CD4-positive, alpha-beta T cell treated with Interleukin-12 subunit alpha and Interleukin-12 subunit beta, for 1 hour (primary cell): ENCODE measurements at places on chromosomes 13 and 19.

DNA sequence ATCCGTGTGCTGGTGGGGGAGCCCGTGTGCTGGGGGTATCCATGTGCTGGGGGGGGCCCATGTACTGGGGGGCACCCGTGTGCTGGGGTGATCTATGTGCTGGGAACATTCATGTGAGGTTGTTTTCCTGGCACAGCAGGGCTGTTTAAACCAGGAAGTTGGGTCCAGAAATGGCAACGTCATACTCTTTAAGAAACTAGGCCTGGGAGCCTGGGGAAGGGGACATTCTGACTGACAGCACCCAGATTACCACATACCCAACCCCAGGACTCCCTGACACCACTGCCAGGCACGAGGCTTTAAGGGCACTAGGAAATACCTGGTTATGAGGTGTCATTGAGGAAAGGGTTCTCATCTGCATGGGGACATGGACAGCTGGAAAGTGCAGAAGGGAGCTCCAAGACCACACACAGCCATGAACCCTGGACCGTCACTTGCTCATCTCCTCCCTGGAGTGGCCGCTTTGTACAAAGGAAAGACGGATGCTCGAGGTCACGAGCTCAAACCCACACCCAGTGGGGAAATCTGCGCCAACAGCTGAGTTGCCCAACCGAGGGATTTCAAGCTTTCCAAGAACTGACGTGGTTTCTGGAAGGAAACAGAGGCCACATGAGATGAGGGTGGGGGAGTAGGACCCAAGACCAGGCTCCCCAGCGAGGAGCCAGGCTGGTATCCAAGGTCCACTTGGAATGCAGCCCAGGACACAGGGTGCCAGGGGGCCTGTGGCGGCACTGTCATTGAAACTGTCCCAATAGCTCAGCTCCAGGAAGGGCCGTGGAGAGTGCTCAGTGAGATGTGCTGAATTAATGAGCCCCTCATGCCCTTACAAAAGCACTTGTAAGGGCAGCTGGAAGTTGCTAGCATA is 40.9 kb downstream of the RAB20 start:
- DNase-seq = no peak

- no peak for DNase-seq
These were observed 238.0 kb downstream of the GGACT start for GRCh38 chr13:100350601-100351000.

GRCh38 chr13:113762538-113762937 is 3.5 kb downstream of the TMEM255B start:
- no peak for DNase-seq

DNA sequence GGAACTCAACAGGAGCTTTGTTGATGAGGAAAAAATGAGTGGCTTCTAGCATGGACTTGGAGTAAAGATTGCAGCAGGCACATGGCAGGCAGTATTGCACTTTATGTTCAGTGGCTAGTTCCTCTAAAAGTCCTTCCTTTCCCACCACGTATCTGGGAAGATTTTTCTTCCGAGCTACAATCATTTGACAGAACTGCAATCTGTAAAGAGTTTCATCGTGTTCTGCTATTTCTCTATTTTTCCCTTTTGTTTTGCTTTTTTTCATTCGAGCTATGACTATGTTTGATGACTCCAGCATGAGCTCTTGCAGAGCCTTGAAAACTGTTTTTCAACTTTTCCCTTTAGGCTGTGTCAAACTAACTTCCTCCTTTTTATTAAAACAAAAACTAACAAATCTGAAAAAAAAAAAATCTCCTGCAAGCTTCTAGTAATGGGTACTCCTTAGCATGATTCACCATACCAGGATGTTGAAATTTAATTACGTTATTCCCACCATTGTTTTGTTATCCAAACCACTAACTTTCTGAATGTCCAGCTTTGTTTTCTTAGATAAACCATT is 12.3 kb downstream of the CLDN10 start:
- no peak for DNase-seq

- DNase-seq = peak; percentile 71
These were observed at the start of gene GNA15 for GRCh38 chr19:3135961-3136683. Gene GNA15, plus strand, starts transcription at chr19:3136033. Its CDS starts 418 bp downstream, at chr19:3136451.

- DNase-seq = no peak
These were observed 30.4 kb downstream of the WDR87 start for GRCh38 chr19:37876032-37876431.

DNA sequence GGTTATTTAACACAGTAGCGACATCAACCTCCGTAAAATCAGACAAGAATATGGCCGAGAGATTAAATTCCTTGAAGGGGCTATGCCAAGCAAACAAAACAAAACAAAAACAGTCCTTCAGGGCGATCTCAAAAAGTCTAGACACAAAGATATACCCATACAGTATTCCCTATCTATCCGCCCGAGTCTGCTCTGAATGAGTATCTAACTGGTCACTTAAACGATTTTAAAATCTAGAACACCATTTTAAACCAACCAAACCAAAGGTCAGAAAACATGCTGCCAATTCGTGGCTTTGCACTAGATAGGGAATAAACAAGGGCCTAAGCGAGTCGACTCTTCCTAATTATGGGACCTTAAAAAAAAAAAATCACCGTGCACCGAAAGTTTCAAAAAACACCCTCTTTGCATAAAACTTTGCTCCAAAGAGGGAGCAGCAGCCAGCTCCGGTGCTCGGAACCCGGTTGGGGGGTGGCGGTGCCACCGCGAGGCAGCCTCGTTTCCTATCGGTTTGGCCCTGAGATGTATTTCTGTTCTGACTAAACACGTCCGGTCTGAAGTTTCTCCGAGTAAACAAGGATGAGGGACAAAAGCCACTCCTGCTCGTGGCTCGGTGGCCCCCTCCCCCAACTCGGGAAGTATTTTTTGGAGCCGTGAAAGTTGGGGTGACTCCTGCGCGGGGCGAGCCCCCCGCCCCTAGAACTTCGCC is 1.8 kb downstream of the HMGB1 start:
- DNase-seq = peak; percentile 76

- no peak for DNase-seq
These were observed at the start of gene GDF15 for GRCh38 chr19:18385675-18386542. Gene GDF15, plus strand, starts transcription at chr19:18386158. Its CDS starts 32 bp downstream, at chr19:18386190.

DNA sequence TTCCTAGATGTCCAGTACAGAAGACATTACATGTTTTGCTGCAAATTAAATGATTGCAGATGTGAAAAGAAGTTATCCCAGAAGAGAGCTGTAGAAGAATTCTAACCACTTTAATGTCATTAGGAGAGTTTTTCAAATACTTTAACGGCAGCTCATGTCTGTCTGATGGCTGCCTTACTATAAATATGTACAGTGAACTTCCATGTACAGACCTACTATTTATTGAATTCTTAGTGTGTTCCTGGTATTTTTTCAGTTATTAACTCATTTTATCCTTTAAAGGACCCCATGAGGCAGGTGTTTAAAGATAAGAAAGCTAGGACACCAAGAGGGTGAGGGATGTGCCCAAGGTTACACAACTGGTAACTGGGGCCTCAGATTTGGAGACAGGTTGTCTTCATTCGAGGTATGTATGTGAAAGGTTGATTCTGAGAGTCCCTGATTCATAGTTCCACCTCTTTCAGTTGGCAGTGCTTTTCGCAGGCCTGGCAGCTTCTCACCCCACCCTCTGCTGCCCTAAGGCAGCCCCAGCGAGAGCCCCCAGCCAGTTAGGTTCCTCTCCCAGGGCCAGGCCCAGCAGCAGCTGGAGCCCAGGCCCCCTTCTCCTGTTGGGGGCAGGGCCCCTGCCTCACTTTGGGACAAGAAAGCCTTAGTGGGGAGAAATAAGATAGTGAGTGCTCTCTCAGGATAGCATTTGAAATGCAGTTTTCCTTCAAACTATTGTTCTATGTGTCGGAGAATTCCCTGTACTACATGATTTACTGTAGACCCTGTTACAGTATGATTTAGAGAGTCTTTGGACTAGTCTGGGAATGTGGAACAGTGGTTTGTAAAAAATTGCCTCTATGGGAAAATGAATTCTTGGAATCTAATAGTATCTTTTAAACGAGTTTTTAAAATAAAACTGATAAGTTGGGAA is 67.7 kb upstream of the TEX29 start:
- DNase-seq = no peak

GRCh38 chr13:113917594-113918371 is 53.9 kb upstream of the GAS6 start:
- no peak for DNase-seq

- DNase-seq = no peak
These were observed 20.1 kb upstream of the DOCK9 start for GRCh38 chr13:98997738-98998641.

- no peak for DNase-seq
These were observed 628 bp upstream of the ZNF813 start for GRCh38 chr19:53466726-53467484.

DNA sequence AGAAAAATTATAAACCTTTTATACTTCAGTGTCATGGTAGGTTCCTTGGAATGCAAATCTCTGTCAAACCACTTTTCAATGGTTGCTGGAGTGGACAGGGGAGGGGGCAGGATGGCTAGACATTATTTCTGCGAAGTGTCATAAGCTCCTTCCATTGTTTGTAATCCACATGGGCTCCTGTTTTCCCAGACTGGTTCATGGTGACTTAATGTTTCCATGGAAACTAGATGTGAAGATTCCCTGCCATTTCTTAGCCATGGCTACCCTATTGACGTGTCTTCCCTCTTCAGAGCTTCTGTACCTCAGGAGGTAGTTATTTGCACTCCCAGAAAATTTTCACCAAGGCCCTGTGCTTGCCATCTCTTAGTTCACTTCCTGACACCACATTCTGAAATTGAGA is 95.3 kb downstream of the UFM1 start:
- DNase-seq = no peak

GRCh38 chr19:1407528-1408299 is at the start of gene DAZAP1:
Gene DAZAP1, plus strand, starts transcription at chr19:1407586. Its CDS starts 188 bp downstream, at chr19:1407774.
- DNase-seq = peak; percentile 38

DNA sequence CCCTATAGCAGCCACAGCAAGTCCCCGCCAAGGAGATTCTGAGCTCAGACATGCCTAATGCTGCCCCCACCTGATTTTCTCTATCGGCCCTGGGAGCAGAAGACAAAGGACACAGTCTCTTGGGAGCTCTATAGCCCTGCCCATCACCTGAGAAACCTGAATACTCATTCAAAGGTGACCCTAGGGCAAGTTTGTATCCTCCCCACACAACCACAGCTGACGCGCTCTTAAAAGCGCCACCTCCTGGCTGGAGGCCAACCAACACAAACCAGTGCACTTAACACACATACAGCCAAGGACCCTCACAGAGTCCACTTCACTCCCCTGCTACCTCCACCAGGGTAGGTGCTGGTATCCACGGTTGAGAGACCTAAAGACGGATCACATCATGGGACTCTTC is 8.8 kb upstream of the IGFL4 start:
- DNase-seq = no peak

- peak; percentile 3 for DNase-seq
These were observed 175.5 kb upstream of the SERP2 start for GRCh38 chr13:44197791-44198770.

GRCh38 chr13:24313439-24313838 is 4.1 kb downstream of the C1QTNF9 start:
- DNase-seq = no peak

- DNase-seq = no peak
These were observed 2101.7 kb upstream of the PCDH20 start for GRCh38 chr13:63517371-63517770.

GRCh38 chr13:40445557-40445990 is 220.9 kb downstream of the FOXO1 start:
- no peak for DNase-seq

DNA sequence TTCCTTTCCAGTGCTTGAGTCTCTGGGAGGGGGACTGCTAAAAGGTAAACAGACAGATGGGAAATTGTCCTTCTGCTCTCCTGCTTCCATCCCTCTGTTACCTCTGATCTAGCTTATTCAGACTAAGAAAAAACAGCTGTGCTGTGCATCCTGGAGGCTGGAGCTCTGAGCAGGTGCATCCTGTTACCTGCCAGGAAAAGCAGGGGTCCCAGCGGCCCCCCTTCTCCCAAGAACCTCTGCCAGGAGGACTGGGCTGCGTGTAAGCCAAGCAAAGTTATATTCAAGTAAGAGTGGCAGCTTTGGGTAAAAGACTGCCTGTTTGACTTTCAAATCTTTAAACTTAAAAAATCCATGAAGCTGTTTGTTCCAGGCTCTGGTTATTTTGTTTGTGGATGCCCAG is 75.1 kb downstream of the C13orf42 start:
- DNase-seq = no peak

DNA sequence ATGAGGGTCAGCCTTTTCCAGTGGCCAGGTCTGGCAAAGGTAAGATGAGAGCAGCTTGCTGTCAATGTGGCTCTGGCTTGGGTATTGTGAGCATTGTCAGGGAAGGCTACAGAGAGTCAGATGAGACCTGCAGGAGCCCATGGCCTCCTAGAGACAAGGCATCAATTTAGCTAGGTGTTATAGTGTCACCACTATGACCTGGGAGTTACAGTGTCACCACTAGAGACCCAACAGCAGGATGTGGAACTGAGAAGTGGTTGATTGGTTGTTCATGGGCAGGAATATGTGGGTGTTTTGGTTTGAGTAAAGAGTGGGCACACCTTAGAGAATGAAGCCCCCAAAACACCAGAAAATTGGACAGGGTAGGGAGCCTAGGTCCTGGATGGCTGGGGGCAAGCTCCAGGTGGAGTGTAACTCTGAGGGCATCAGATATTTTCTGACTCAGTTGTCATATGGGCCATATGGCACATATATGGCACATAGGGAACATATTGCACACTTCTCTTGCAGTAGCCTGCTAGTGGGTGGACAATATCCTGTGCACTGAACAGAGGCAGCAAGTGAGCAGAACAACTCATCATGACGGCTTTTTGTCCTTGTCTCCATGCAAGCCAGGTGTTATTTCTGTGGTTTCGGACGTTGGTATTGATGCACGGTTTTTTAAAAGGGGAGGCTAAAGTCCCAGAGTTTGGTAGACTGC is 46.3 kb upstream of the CEACAM21 start:
- no peak for DNase-seq

GRCh38 chr19:33484226-33484774 is 37.3 kb downstream of the PEPD start:
- DNase-seq = no peak

DNA sequence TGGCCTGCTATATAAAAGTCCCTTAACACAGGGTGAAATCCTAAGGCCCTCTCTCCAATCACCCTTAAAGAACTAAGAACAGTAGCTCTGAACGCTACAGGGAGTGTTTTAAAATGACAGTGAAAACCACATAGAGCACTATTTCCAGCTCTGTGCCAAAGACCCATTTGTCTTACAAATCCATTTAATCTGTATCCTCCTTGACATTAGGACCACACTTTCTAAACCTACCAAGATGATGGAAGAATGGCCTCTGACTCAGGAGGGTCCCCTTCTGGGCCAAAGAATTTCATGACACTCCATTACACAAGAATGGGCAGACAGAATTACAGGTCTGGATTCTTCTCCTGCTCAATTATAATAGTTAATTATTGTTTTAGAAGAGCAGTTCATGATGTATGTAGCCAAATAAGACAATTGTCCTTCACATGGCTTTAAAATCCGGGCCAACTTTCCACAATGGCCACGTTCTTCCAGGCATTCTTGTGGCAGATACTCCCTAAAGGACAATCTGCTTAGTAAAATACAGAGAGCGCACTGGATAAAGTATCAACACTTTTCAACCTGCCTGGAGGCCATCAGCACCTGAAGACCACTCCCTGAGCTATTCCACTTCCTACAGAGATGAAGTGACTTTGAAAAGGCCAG is 61.0 kb downstream of the STK24 start:
- no peak for DNase-seq

DNA sequence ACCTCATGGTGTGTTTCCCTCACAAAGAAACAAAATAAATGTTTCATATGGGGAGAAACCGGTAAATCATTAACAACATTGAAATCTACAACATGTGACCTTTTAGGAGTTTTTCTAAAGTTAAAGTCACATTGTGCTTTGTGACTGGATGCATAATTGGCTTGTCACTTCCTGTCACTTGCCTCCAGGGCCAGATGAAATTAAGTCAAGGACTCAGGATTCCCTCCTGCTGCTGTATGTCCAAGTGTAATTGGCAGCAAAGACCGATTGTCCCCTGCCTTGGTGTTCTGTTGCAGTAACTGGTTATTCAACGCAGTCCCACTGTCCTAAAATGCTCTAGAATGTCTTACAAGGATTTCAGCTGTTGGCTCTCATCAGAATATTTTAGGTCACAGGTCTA is 448.2 kb downstream of the LIG4 start:
- no peak for DNase-seq
